HS-27A (cell line): ENCODE measurements at places on chromosomes 4 and X.

DNA sequence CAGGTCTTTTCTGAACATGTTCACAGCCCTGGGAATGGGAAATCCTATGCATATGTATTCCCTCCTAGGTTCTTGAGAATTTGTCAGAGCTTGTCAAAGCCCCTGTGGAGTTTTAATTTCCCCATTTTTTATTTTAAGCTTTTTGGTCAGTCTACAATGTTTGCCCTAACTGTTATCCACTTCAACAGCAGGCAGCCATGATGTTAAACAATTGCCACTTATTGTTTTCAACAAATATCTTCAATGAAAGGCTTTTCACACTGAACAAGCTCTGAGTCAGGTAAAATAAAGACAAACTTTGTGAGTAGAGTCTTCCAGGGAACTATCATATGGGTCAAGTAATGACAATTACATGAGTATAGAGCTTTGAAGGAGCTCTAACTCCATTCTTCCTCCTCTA, 25.0 kb upstream of the ATP1B4 start:
- DNase-seq, result no peak

DNA sequence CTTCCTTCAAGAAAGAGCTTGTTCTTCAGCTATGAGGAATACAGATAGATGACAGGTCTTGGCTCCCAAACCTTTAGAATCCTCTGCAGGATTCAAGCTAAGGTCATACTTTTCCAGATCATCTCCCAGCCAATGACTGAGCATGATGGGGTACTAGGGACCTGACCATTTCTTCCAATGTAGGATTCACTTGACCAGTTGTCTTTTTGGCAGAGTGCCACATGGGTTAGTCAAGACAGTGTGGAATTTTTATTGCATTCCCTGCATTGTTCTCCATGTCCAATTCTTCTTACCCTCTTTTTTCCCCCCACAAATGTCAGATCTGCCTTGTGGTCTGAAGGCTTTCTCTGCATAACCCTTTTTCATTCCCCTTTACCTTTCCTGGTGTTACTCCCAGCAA, 99.5 kb downstream of the CCSER1 start:
- peak; percentile 14 for DNase-seq

GRCh38 chr4:48071191-48071590, 54.6 kb downstream of the NIPAL1 start:
- no peak for DNase-seq

DNA sequence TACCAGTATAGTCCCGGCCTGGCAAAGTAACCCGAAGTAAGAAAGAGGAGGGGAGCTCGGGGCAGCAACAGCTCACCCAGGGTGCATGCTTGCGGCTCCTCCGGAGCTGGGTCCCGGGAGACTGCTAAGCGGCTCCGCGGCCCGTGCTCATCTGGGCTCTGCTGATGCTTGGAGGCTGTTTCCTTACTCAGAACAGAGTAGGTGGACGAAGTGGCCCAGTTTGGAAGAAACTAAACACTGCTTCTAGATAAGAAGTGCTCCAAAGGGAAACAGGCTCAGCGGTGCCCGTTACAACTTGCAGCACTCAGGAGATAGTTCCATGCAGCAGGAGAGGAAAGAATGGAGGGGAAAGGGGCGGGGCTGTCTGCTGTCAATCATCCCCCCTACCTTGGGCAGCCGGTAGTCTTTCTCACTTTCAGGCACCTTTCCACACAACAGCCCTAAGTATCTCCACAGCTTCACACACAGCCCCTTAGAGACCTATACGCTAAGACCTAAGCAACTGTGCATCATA, at the start of gene COL4A6:
Gene COL4A6, minus strand, starts transcription at position 313 of the 514 bp plus-strand sequence. Its CDS starts 226 bp downstream, at position 87.
- DNase-seq, result no peak

GRCh38 chrX:18833071-18833731, 125.8 kb downstream of the PPEF1 start:
- no peak for DNase-seq

GRCh38 chrX:153063315-153063714, 7.0 kb downstream of the PNMA3 start:
- no peak for DNase-seq

- no peak for DNase-seq
These were observed 16.1 kb downstream of the RHOH start for GRCh38 chr4:40212674-40213527.

DNA sequence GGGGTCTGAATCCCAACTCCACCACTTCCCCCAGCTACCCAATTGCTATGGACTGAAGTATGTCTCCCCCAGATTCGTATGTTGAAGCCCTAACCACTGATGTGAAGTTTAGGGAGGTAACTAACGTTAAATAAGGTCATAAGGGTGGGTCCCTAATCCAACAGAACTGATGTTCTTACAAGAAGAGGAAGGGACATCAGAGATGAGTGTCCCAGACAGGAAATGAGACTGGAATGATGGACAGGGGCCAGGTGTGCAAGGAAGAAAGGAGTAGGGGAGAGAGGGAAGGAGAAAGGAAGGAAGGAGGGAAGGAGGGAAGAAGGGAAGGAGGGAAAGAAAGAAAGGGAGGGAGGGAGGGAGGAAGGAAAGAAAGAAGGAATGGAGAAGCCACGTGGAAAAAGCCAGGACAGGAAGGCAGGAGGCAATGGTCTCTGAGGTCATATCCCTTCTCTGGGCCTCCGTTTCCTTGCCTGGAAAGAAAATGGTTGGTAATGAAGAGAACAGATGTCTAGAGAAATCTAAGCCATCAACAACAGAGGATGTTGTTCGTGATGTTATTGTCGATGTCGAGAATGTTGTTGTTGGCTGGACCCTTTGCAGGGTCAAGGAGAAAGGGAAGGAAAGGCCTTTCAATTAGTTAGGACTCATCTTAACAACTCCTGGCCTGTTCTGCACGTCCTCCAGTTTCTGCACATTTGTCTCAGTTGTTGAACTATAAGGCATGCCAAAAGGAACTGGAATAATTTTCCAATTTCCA, 59.0 kb upstream of the FGFBP2 start:
- no peak for DNase-seq

DNA sequence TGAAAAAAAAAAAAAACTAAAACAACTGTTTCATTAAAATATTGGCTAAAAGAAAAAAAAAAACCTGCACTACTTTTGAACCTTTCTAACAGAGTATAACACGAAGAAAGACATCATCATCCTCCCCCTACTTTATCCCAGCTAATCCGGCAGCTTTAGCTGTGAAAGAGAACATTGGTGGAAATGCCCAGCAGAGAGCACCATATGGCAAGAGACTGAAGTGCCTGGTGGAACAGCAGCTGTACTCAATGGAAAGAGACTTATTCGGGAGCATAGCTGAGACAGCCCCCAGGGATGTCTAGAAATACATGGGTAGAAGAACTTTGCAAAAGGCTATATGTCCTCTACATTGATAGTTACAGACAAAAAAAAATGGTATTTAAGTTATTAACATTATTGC, 30.3 kb downstream of the STPG2 start:
- no peak for DNase-seq

DNA sequence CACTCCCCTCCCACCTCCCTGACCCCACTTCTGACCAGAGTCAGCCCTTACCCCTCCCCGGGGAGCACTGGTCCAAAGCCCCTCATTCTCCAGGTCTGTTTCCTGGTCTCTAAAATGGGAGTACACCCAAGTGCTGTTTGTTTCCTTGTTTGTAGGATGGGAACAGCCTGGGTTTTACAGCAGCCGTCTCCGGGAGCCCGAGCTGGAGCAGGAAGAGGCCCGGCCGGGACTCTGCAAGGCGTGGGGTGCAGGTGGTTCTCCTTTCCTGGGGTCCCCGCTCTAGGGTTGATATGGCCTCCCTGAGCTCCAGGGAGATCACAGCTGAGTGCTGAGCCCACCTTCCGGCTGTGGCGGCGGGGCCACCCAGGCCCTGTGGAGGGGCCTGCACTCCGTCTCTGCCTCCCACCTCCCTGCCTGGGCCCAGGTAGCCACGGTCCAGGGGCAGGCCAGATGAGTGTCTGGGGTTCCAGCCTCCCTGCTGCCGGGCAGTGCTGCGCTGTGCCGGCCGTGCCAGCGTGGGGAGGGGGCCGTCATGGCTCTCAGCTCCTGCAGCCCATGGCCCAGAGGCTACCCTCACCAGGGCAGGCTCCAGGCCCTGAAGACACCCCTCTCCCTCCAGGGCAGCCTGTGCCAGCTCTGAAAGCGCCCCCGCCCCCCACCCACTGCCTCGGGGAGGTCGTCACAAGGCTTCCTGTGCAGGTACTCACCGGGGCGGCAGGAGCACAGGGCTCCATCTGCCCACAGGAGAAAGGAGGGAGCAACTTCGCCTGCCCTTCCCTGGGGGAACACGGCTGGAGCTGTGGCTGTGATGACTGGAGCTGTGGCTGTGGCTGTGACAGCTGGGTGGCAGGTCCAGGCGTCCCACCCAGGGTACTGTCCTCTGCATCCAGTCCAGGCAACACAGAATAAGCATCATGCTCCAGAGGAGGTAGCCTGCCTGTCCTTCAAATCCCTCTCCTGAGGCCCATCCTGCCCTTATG, 98.8 kb downstream of the ADRA2C start:
- DNase-seq, result no peak

DNA sequence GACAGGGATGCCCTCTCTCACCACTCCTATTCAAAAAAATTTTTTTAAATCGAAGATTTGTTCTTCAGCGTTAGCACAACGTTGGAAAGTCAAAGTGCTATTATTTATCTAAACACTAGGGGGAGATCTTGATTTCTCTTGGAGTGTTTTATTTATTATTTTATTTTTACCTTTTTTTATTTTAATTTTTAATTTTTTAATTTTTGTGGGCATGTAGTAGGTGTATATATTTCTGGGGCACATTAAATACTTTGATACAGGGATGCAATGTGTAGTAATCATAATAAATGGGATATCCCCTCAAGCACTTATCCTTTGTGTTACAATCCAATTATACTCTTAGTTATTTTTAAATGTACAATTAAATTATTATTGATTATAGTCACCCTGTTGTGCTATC, 37.4 kb upstream of the SLC10A4 start:
- no peak for DNase-seq

- no peak for DNase-seq
These were observed 88.0 kb downstream of the IRF2 start for GRCh38 chr4:184386271-184386781.

DNA sequence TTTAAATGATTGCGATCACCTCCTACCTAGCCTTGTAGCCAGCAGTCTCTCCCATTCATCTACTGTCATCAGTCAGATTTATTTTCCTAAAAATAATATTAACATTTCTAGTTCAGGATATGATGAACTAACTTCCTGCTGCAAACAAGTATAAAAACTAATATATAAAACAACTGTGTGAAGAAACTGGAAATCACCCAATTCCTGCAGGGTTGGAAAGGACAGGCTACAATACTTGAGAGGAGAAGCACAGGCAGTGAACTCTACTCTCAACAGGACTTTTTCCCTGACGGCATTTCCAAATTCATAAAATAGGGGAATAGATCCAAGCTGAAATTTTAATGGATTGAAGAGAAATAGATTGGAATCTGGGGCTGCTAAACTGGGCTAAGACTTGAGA, 14.2 kb upstream of the BBS12 start:
- no peak for DNase-seq

DNA sequence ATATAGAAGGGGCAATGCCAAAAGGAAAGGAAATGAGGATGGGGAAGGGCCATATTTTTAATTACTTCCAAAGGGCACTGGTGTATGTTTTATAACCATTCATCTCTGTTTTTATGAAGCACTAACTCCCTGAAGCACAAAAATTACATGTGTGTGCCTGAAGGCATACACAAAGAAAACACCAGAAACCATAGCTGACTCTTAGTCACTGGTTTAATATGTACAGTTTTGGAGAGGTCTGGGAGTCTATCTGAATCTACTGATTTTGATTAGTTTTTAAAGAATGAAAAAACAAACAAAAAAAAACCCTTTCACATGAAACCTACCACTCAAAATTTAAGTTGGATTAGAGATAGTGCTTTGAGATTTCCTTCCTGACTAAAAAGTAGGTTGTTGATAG, 438.7 kb downstream of the RPA4 start:
- no peak for DNase-seq

GRCh38 chr4:74944354-74944793, 11.5 kb downstream of the PARM1 start:
- no peak for DNase-seq

- DNase-seq, result no peak
These were observed 154.4 kb upstream of the NOCT start for GRCh38 chr4:138861135-138861534.

DNA sequence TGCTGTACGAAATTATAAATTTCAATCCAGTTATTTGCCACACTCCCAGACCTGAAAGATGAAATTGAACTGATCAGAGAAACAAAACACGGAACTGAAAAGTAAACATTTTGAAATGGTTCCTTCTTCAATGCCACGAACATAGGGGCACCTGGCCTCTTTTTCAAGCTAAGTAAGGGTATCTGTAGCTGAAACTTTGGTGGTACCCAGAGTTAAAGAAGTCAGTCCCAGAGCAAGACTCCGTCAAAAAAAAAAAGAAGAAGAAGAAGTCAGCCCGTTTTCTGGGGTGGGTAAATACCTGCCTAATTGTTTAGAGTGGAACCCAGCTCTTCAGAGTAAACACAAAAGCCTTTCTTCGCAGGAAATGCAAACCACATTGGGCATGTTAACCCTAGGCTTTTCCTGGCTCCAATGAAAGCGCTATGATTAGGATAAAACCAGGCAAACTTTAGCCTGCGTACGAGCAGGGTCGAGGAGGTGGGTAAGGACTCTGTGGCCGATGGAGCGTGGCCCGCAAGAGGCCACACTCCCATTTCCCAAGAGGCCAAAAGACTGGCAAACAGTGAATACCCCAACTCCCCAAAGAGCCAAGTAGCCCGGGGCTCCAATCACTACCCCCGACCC, 1.3 kb downstream of the ANTXR2 start:
- no peak for DNase-seq

- DNase-seq, result no peak
These were observed 79.3 kb downstream of the FRAS1 start for GRCh38 chr4:78136109-78137081.

DNA sequence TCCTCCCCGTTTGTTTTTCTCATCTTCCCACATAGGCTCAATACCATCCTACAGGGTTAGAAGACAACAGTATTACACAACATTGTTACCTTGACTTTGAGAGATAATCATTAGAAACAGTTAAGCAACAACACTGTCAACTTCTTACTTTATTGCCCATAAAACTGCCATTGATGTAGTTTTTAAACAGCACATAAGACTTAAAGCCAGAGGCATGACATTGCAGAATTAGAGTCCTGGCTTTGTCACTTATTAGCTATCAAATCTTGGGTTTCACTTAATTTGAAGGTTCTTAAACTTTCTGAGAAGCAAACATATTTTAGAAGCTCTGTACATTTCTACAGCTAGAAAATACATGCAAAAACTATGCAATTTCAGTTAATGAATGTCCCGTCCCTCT, 41.8 kb downstream of the EIF4E start:
- no peak for DNase-seq

- DNase-seq, result no peak
These were observed 92.0 kb upstream of the PRDX4 start for GRCh38 chrX:23575281-23575680.

DNA sequence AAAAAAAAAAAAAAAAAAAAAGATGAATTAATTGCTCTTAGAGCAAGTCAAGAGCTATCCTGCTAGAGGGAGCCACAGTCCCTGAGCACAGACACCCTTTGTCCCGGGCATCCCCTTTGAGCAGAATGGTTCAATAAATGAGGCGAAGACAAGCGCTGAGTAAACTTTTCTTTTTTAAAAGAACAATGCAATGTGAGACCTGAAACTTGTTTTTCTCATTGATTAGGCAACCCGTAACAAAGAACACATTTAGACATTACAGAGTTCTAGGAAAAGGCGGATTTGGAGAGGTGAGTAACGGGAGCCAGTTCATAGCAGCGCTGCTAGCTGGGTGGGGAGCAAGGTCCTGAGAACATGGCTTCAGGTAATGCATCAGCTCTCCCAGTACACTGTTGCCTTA, 46.1 kb downstream of the GRK4 start:
- DNase-seq, result no peak

- DNase-seq, result no peak
These were observed 167.0 kb downstream of the TBCK start for GRCh38 chr4:106149026-106149425.
